ENCODE measurements at places on chromosomes 5 and 9.

DNA sequence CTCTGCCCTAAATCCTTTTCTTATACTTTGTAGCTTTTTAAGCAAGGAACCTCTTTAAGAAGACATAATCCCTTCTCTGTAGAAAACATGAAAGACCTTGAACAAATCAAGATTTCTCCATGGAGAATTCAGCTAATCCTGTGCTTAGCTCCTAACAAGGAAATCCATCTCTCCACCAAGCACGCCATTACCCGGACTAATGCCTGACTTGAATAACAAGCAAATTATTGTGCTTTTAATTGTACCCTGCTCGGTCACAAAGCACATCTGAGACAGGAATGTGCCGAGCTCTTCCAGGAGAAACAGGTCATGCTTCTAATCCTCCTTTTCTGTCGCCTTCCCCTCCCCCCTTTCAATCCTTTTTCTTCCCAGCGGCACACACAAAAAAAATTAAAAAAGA, 141.3 kb downstream of the PSAT1 start:
- no peak for DNase-seq

GRCh38 chr5:31194468-31194813, 955 bp downstream of the CDH6 start:
- DNase-seq = no peak

DNA sequence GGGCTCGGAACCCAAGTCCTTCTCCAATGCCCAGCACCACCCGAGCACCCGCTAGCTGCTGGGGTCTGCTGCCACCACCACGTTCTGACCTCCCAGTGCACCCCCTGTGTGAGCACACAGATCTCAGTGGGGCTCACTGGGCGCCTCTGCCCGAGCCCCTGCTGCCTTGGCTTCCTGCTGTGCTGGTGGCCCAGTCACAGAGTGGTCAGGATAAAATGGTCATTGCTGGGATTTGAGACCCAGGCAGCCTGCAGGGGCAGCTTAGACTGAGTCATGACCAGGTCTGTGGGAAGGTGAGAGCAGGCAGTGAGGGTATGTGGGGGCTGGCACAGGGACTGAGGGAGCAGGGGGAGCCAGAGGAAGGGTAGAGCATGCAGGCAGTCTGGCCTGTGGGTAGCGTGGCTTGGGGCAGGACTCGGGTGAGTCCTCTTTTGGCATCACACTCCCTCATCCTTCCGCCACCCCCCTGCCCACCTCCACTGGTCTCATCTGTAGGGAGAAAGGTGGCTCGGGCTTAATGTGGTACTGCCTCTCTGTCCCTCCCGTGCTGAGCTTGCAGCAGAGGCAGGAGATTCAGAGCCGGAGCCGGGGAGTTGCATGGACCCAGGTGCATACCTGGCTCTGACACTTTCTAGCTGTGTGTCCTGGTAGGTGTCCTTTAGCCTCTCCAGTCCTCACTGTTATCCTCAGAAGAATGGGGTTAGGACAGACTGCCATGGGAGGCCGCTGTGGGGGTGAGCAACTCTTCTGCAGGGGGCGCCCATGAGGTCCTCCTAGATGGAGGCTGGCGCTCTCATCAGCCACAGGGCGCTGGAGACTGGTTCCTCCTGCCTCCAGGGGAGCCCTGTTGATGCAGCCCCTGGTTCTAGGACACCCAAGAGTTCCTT, 32.1 kb downstream of the USP20 start:
- DNase-seq = no peak

DNA sequence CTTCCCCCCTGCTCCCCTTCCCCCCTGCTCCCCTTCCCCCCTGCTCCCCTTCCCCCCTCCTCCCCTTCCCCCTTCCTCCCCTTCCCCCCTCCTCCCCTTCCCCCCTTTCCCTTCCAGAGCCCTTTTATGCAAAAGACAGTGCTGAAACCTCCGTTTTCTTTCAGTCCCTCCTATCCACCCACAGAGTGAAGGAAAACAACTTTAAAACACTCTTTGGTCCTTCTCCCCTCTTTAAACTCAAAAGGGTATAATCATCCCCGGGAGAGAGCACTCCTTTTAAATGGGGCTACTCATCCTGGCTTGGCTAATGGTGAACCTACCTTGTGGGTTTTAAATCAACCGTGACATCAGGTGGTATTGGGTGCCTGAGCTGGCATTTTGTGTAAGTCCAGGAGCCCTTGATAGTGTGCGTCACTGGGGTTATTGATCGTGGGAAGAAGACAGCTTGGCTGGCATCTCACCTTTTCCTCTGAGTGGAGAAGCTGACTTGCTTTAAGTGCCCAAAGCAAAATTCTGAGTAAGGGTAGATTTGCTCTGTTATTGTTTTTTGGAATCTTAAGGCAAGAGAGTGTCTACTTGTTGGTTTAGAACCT, 2.7 kb downstream of the LARP1 start:
- DNase-seq = no peak

- DNase-seq = no peak
These were observed 8.8 kb upstream of the TENT4A start for GRCh38 chr5:6704361-6704851.

GRCh38 chr5:139562847-139563246, 1.7 kb downstream of the UBE2D2 start:
- no peak for DNase-seq
